NCI-H1105 (cell line): ENCODE measurements at places on chromosomes 2 and 18.

DNA sequence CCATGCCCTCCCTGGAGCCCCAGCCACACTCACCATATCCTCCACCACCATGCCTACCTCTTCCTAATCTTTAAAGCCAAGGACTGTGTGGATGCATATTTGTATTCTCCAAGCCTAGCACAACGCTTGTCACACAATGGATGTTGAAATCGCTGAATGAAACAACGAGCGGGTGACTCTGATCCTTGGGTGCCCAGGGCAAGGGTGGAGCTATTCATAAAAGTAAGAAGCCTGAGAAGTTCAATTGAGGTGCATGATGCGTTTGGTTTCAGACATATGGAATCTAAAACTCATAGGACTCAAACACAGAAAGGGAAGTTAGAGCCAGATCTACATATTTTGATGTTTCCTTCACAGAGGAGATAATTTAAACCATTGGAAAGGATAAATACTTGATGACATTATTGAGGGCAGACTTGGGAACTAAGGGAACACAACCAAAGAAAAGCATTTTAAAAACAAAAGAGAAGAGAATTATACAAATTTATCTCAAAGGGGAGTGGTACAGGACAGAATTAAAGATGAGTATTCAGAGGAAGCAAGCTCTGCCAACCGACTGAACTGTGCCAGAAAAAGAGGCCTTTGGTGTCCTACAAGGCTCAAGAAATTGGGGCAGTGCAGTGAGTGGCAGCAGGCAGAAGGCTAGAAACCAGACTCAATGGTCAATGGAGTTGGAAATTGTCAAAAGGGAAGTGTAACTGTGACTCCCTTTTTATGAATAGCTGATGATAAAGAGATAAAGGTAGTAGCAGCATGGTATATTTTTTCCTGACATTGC lies 200.6 kb upstream of the NCKAP5 start:
- no peak for DNase-seq

DNA sequence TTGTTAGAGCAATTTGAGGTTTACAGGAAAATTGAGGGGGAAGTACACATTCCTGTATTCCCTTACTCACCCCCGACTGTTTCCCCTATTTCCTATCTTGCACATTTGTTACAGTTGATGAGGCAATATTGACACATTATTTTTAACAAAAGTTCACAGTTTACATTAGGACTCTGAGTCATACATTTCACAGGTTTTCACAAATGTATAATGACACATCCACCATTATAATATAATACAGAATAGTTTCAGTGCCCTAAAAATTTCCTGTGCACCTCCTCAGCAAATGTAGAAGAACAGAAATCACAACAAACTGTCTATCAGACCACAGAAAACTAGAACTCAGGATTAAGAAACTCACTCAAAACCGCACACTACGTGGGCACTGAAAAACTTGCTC lies 160.6 kb upstream of the RMP24 start:
- DNase-seq, result no peak

GRCh38 chr2:232200195-232200594 lies 178.4 kb upstream of the ALPP start:
- DNase-seq, result no peak

GRCh38 chr18:24935896-24936295 lies 416.1 kb downstream of the ZNF521 start:
- DNase-seq, result no peak

GRCh38 chr18:62857263-62857976 lies 142.1 kb downstream of the PHLPP1 start:
- DNase-seq, result no peak

DNA sequence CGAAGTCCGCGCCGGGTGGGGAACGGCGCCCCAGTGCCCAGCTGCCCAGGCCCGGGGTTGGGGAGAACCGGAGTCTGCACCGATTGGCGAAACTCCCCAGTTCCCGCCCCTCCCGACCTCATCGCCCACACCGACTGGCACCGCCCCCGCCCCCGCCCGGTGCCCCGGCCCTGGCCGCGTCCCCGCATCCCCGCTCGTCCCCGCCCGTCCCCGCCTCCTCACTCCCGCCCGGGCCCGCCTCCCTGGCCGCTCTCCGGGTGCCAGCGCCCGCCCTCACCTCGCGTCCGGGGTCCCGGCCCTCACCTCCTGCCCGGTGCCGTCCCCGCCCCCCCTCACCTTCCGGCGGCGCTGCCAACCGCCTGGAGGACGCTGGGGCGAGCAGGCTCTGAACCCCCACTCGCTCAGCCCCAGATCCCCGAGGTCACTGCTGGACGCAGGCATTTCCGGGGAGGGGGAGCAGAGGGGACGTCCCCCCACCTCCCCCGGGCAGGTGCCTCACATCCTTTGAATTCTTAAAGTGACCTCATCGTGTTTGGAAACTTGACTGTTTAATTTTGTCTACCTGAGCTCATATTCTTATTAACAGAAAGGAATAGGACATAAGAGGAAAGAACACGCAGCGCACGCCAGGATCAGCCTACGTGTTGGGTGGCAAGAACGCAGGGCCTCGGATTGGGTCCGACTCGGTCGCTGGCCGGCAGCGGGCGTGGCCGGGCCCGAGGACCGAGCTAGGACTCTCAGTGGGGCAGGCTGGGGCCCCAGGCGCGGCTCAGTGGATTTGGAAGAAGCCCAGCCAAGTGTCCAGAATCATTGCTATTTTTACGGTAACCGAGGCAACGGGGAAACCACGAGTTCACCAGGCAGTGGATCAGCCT lies at the start of gene FAM110C:
Gene FAM110C, minus strand, starts transcription at position 35 of the 875 bp plus-strand sequence. CDS start 120 bp downstream, outside the sequence.
- DNase-seq, result peak; percentile 35

DNA sequence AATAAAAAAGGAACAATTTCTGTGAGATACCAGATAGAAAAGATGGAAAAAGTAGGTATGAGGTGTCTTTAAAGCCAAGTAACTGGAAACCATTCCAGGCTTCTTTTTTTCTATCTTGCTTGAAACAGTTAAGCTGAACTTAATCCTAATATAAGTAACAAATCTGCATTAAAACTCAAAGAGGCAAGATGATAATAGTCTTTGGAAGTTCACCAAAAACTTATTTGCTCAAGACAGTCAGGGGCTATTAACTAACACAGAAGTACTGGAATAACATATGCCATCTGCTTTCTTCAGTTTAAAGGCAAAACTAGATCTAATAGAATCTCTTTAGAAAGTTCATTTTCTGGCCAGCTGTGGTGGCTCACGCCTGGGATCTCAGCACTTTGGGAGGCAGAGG lies 18.8 kb downstream of the PDIA6 start:
- DNase-seq, result no peak

- DNase-seq, result no peak
Measured at GRCh38 chr2:240298117-240298790, 137.2 kb upstream of the GPC1 start.

DNA sequence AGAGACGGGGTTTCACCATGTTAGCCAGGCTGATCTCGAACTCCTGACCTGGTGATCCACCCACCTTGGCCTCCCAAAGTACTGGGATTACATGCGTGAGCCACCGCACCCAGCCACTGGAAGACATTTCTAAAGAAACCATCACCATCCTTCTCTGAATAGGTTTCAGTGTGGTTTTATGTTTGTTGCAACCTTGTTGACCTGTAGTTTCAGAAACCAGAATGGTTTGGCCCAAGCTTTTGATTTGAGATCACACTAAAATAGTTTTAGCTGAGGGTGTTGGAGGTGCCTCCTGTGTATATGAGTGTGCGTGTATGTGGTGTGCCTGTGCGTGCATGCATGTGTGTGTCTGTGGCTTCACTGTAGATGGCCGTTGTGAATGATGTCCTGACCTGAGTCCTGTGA lies 26.2 kb downstream of the INPP4A start:
- no peak for DNase-seq

DNA sequence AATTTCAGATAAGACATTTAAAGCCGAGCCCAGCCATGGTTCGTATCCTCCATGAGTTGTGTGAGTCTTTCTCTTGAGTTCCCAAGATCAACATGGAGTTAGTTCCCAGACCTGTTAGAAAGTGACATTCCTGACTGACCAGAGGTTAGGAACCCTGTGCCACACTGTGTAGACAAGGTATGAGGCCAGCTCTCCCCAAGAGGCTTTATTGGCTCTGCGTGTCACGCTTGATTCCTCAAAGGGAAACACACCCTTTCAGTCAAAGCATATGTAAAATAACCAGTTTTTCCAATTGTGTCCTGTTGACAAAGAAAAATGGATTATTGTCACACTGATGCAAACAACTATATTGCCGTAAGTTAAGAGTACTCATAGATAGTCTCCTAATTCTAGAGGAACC lies 1.2 kb downstream of the SULT1C3 start:
- DNase-seq, result no peak

- no peak for DNase-seq
Measured at GRCh38 chr2:8462899-8463648, 218.8 kb upstream of the ID2 start.

DNA sequence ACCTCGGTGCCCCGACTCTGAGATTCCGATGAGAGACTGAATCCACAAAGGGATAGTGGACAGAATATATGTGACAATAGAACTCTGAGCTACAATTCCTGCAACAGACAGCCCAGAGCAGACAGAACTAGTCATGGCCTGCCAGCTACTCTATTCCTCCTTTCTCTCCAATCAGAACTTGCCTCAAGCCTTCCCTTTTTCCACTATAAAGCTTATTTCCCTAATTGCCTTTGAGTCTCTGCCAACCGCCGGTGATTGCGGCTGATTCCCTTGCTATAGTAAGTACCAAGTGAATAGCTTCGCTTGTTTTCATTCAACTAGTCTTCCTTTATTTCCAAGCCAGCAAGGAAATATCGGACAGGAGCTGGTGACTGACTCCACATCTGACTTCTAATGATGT lies 96.8 kb downstream of the DSC3 start:
- DNase-seq, result peak; percentile 94
